ENCODE measurements at places on chromosomes 16 and 17. TPM values are rescaled to one million over a fixed set of nuclear protein-coding genes. Genes with fewer than 3 reads are reported as not detected.

MKS1 gene
- 14.6 TPM for total RNA-seq

OR4D1 gene
- total RNA-seq, result not detected

TPSD1 gene
- total RNA-seq, result not detected

NKD1 gene
- 0.14 TPM for total RNA-seq

SAMD14 gene
- total RNA-seq, result 1.8 TPM

SLC6A2 gene
- 0.43 TPM for total RNA-seq

CA7 gene
- total RNA-seq, result not detected

ALOX15B gene
- total RNA-seq, result not detected

KIF2B gene
- not detected for total RNA-seq

HEATR9 gene
- total RNA-seq, result not detected

PRKCB gene
- not detected for total RNA-seq
